Activated gamma-delta T cell (primary cell): ENCODE measurements at places on chromosomes 7 and 10.
A peak's percentile ranks its signal among the peaks of the same experiment; 100 is the strongest.

DNA sequence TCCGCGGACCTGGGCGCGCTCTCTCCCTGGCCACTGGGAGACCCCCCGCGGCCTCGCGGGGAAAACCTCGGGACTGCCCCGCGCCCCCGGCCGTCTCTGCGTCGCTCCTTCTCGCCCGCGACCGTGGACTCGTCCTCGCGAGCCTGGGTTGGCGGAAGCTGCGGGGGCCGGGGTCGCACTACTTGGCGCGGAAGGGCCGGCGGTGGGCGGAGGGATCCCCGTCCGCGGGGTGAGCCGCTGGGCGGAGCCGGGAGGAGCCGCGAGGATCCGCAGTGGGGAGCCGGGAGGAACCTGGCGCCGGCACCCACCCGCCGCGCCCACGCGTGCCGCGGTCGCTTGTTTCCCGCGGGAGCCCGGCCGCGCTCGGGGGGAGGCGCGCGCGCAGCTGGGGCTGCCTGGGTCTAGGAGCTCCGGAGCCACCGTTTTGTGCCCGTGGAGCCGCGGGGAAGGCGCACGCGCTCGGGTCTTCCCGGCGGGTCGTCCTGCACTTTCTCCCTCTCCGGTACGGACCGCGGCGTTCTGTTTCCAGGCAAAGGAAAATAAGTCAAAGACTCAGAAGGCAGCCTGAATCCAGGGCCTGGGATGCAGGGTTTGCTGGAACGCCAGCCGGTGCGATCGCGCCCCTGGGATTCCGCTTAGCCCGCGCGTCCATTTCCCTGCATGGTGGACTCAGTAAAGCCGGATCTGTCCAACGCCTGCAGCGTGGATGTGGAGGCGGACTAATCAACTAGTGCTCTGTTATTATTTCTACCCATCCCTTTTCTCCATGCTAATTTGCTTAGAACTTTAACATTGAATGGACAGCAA lies 28.7 kb upstream of the KMT2C start:
- DNase-seq, result peak; percentile 75

DNA sequence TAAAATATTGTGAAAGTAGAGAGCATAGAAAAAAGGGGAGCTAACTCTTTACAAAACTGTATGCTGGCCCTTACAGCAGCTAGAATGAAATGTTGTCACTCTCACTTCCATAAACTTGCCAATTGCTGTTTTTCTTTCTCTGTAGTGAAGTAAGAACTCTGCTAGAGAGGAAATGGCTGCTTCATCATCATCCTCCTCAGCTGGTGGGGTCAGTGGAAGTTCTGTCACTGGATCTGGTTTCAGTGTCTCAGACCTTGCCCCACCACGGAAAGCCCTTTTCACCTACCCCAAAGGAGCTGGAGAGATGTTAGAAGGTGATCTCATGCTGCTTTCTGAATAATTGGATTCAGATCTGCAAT lies 7.6 kb upstream of the ASCC1 start:
- no peak for DNase-seq

GRCh38 chr7:74092964-74093471 lies 9.4 kb downstream of the LIMK1 start:
- DNase-seq, result no peak

DNA sequence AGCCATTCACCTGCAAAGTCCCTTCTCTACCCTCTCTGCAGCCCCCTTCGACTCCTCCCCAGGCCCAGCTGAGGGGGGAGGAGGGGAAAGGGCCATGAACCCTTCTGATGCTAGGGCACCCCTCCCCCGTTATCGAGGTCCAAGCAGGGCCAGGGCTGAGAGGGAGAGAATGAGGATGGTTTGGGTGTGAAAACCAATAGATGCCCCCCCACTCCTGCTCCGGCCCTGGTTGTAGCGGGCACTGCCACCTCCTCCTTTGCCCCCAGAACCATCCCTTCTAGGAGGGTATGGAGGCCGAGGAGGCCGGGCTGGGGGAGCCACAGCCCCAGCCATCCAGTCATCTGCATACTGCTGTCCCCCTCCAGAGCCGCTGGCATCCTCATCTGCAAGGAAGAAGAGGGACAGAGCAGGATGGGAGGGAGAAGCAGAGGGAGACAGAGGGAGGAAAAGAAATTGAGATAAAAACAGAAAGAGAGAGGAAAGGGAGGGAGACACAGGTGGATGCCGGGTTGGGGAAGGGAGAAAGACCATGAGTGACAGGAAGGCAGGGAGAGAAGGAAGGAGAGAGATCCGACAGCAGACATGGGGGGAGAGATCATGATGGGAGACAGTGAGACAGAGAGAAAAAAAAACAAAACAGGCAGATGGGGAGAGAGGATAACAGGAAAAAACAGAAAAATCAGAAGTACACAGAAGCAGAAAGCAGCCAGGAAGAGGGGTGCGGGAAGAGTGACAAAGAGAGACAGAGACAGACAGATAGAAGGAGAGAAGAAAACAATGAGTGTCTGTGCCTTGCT lies 1.9 kb upstream of the GAL3ST4 start:
- no peak for DNase-seq

DNA sequence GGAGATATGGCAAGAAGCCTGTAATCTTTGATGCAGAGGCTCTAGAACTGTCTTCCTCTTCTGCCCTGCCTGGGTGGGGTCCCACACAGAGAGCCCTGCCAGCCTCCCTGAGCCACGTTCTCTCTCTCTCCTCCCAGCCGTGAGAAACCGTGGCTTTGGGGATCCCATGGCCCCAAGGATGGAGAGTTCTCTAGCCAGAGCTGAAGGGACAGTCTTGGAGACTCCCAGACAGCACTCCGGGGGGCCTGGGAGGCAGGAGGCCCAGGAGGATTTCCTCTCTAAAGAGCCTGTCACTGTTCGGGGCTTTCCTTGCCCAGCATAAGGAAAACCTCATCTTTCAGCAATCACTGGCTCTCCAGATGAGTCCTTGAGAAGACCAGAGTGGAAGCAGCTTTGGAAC lies 227.1 kb downstream of the ARHGAP12 start:
- no peak for DNase-seq

- no peak for DNase-seq
Measured at GRCh38 chr10:45421221-45422097, 47.4 kb downstream of the ALOX5 start.

DNA sequence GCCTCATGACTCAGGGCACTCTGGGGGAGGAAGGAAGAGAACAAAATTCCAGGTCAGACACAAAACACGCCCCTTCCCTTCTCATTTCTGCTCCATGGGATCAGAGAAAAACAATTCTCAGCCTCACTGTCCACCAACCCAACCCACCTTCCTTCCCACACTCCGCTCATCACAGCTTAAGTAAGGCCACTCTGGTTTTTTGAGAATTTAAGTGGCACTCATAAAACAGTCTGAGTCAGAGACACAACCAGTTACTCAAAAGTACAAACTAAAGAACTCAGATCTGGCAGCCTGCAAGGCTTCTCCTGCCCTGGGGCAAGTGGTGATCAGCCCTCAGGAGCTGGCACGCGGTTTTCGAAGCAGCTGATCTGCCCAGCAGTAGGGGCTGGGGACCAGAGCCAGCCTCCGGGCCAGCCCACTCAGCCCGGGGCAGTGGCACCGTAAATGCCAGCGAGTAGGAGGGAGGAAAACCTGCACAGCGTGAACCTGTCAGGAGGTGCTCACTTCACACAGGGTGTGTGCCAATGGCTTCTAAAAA lies 39.1 kb upstream of the ABLIM1 start:
- DNase-seq, result no peak

- peak; percentile 54 for DNase-seq
Measured at GRCh38 chr7:66505531-66506451, 122.9 kb upstream of the KCTD7 start.

GRCh38 chr7:47710201-47710935 lies 128.5 kb upstream of the TNS3 start:
- DNase-seq, result no peak

DNA sequence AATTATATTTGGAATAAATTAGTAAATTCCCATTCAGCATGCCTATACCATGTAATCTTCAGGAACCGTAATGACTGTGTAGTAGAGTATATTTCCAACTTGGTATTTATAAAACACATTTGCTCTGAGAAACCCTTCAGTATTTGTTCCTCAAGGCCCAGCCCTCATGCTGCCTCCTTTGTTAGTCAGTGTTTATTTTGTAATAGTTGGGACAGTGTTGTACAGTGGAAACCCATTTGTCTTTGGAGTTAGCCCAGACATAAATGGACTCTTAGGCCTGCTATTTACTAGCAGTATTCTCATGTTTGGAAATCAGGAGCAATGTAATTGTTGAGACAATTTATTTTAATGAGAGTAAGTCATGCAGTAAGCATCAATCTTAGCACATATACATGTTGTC lies 686.9 kb downstream of the AUTS2 start:
- DNase-seq, result no peak

GRCh38 chr10:19704544-19704943 lies 111.7 kb upstream of the PLXDC2 start:
- DNase-seq, result no peak

- DNase-seq, result no peak
Measured at GRCh38 chr10:12228851-12229250, 32.9 kb downstream of the CDC123 start.

GRCh38 chr10:119251315-119251708 lies 43.9 kb downstream of the GRK5 start:
- DNase-seq, result no peak

GRCh38 chr7:1485156-1485555 lies 19.0 kb downstream of the INTS1 start:
- DNase-seq, result no peak

DNA sequence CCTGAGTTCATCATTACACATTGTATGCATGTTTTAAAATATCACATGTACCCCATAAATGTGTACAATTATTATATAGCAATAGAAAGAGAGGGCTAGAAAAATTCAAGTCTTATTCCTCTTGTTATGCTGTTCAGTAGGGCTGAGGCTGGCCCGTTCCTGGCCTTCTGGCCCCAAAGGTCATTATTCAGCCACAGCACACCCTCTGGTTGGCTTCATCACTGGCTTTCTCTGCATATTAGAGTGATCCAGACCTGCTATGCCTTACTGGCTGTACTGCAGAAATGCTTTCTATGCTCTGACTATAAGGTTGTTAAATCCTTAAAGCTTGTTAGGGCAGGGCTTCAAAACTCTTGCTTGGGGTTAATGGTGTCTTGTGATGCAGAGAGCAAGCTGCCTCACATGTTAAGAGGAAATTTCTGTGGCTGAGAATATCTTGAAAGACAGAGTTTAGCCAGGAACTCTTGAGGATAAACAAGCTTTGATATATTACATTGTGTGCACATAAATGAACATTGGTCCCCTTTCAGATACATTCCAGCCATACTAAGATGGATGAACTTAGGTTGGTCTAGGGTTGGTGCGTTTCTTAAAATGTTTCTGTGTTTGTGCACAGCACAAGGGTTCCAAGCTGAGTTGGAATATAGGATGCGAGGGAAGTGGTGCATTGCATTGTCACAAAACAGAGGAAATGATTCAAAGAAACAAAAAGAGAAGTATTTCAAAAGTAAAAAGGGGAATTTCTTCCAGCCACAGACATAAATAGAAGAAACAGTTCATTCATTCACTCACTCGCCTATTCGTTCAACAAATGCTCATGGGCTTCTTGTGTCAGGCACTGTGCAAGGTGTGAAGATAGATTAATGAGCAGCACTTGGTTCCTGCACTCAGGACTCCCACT lies 61.6 kb upstream of the WDR11 start:
- no peak for DNase-seq

DNA sequence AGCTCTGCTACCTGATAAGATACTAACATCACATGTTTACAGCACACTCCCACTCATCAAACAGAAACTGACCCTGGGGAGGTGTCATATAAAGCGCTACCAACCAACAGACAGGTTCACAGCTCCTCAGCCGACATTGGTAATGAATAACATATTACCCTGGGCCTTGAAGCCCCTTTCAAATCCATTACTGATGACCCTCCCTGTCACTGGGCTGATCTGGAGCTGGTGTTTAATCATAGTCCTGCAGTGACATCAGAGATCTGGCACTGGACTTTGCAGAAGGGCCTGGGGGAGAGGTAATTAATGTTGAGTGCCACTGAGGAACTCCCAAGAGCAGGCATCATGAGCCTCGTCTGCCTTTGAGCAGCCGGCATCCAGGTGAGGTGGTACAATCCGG lies 306.5 kb upstream of the NFE2L3 start:
- no peak for DNase-seq

DNA sequence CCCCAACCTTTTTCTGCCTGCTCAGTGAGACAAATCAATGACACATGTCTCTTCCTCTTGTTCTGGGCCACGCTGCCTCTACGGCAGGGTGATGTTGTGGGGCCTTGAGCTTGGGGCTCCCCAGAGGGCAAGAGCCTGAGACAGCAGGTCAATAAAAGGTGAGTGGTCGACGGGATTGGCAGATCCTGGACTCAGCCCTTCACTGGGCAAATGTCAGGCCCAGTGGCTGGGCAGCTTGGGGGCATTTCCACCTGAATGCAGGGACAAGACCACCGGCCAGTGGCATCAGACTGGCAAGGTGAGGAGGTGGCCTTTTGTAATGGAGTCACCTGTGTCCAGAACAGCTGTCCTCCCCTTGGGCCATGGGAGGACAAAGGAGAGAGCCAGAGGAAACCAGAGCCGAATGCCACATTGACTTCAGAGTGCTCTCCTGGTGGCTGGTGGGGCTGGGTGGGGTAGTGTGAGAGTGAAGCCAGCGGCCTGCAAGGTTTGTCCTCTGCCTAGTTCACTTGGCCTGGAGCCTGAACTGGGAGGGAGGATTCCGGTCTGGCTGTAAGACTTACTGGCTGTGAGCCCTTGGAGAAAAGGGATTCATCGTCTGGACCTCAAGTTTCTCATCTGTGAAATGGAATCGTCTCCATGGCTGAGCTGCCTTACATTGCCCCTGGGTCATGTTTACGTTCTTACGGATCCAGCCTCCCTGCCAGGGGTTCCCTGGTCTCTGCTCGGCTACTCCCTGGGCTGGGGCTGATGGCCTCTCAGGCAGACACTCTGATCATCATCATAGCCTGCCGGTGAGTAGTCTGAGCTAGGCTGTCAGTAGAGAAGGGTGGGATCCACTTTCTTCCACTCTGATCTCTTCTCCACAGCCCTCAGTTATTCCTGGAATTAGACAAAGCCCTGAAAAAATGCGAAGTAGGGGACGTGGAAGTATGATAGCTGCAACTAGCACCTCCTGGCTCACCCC lies 25.4 kb upstream of the CRHR2 start:
- no peak for DNase-seq

GRCh38 chr7:92843034-92843760 lies 6.8 kb upstream of the CDK6 start:
- no peak for DNase-seq
